ENCODE measurements at places on chromosomes 12 and 14. TPM values are rescaled to one million over a fixed set of nuclear protein-coding genes. Genes with fewer than 3 reads are reported as not detected.

DNA sequence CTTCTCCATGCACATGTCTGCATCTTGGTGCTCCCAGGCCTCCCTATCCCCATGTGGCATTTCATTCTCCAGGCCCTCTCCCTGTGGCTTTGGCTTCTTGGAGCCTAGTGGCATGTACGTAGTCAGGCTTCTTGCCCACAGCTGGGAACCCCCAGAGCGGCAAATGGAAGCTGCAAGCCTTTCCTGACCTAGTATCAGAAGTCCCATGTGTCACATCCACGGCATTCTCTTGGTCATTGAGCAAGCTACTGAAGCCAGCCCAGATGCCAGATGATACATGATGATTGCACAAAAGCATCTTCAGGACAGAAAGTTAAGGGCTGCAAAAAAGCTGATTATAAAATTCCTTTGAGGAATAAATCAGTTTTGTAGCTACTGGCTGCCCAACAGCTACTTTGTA is 154.9 kb downstream of the PELI2 start:
- H3K27me3 ChIP-seq = no peaks in the 10 kb centered on the region
- peaks cover 4% of the 10 kb centered on the region for H3K4me1 ChIP-seq
- DNase-seq = no peak
- no peak overlapping the region for H3K27ac ChIP-seq

DPPA3 gene
- total RNA-seq = not detected

DNA sequence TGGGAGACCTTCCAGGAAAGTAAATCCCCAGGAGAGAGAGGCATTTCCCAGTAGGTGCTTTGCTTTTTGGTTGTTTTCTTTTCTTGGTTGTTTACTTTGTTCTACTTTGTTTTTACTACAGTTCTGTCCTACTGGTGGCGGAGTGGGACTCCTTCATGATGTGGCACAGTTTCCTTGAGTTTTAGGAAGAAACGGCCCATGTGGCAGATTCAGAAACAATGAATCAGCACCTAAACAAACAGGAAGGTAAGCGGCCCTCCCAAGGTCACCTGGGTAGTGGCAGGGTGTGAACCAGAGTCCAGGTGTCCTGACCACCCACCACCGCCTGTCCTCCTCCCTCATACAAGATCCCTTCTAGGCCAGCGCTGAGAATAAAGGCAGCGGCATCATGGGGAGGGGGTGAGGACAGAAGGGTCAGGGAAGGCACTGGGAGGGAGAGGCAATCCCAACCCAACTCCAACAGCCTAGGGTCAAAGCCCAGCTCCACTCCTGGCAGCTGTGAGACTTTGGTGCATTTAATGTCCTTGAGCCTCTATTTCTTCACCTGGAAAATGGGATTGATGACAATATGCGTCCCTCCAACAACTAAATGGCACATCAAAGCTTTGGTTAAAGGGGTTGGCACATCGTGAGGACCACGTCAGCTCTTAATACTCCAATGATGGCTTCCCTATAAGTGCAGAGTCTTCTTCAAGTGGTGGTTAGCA is 111.5 kb upstream of the BCL2L14 start:
- peaks cover 2% of the 10 kb centered on the region for H3K27me3 ChIP-seq
- H3K4me3 ChIP-seq = no peak overlapping the region
- H3K27ac ChIP-seq = no peak overlapping the region
- no peaks in the 10 kb centered on the region for H3K36me3 ChIP-seq

DNA sequence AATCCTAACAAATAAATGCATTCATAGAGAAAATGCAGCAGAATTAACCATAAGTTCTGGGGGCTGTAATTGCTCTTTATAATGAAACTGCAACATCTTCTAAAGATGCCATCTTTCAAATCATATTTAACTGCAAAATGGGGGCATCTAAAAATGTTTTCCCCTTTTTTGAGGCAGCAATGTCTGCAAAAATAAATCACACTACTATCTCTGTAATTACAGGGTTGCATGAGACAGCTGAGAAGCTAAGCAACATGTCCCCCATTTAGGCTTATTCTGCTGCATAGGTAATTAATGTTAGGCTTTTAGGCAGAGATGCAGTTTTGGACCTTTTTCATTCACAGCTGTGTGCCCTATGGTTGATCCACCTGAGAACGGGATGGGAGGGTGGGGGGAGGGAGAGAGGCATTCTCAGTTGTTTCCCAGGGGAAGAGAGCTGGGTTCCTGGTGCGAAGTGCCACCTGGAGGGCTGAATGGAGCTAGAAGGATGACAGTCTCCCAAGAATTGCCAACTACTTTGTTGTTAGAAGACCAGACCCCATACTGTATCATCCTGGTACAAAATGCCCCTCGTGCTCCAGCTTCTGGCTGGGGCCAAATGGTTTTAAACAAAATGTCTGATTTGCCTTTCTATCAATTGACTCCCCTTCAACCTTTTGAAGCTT is 154.2 kb downstream of the APAF1 start:
- H3K4me1 ChIP-seq = no peaks in the 10 kb centered on the region
- H3K36me3 ChIP-seq = no peaks in the 10 kb centered on the region
- no peak overlapping the region for H3K4me3 ChIP-seq
- no peak for DNase-seq

DNA sequence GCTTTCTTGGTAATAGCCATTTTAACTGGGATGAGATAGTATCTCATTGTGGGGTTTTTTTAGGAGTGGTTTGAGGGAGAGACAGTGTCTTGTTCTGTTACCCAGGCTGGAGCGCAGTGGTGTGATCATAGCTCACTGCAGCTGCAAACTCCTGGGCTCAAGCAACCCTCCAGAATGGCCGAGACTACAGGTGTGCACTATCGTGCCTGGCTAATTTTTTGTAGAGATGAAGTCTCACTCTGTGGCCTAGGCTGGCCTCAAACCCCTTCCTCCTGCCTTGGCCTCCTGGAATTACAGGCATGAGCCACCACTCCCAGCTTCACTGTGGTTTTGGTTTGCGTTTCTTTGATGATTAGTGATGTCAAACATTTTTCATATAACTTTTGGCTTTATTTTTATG is 293.6 kb downstream of the ERC1 start:
- DNase-seq = no peak
- peaks cover 10% of the 10 kb centered on the region for H3K4me1 ChIP-seq
- H3K27me3 ChIP-seq = no peaks in the 10 kb centered on the region
- no peaks in the 10 kb centered on the region for H3K36me3 ChIP-seq
- H3K27ac ChIP-seq = no peak overlapping the region

PLEKHA5 gene
- total RNA-seq = 36.0 TPM

DNA sequence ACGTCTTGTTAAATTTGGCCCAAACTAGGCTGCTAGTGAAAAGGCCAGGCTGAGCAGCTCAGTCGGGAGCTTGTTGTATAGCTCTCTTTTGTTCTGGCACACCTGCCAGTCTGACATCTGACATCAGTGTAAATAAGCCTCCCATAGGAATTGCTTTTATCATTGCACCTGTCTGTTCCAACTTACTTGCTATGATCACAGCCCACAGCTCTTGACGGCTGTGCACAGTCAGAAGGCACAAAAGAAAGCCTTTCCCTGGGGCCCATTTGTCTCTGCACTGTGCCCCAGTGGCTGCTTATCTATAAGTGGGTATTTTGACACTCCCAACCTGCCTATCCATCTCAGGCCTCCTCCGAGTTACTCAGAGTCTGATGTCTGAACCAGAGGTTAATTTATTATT is 324.5 kb downstream of the NUAK1 start:
- no peaks in the 10 kb centered on the region for H3K36me3 ChIP-seq
- DNase-seq = no peak
- no peak overlapping the region for H3K4me3 ChIP-seq
- no peaks in the 10 kb centered on the region for H3K4me1 ChIP-seq
- no peaks in the 10 kb centered on the region for H3K27me3 ChIP-seq

DNA sequence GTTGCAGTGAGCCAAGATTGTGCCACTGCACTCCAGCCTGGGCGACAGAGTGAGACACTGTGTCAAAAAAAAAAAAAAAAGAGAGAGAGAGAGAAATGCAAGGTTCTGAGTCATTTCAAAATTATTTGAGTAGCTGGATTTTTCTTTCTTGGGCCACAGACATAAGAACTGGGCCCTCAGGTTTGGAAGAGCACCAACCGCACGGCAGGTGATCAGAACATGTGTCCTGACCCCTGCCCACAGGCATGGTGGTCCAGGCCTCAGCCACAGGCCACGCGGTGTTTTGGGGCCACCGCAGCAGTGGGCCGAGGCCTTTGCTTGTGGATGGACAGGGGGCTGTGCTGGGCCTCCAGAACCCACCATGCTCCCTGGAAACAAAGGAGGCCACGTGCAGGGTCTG is 126.7 kb downstream of the CALM1 start:
- DNase-seq = no peak
- H3K27me3 ChIP-seq = no peaks in the 10 kb centered on the region
- no peak overlapping the region for H3K4me3 ChIP-seq
- peaks cover 35% of the 10 kb centered on the region for H3K4me1 ChIP-seq
- H3K27ac ChIP-seq = no peak overlapping the region

ALDH2 gene
- total RNA-seq = 156 TPM

CLEC4C gene
- not detected for total RNA-seq

GRCh38 chr12:8817856-8818255 is 4.6 kb upstream of the A2ML1 start:
- H3K27me3 ChIP-seq = no peaks in the 10 kb centered on the region
- H3K36me3 ChIP-seq = no peaks in the 10 kb centered on the region
- peaks cover 44% of the 10 kb centered on the region for H3K4me1 ChIP-seq
- no peak for DNase-seq
- H3K4me3 ChIP-seq = no peak overlapping the region
- peak overlapping the region; percentile 5 for H3K27ac ChIP-seq

DNA sequence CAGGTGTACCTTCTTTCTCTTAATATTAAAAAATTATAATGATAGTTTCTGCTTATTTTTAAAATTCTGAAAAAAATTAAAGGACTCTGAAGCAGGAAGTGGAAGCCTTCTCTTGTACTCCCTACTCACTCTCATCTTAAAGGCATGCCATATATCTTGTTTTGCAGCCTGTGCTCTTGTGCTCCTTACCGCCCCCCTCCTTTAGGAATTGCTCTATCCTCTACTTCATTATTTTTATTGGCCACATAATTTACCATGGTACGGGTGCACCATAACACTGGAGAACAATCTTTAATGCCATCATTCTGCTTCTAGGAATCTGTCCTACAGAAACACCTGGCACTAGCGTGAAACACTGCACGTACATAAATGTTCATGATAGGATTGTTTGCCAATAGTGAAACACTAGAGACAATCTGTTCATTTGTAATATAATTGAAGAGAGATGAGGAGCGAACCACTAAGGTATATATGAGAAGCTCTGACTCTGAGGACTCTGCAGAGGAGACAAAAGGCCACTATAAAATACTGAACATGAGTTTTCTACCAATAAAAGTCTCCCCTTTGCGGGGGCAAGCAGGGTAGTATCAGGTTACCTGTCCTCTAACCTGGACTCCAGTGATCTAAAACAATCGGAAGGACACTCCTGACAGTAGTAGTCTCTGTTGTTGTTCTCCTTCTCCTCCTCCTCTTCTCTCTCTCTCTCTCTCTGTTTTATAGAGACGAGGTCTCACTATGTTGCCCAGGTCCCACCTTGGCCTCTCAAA is 6.3 kb upstream of the NYNRIN start:
- H3K27ac ChIP-seq = no peak overlapping the region
- H3K36me3 ChIP-seq = no peaks in the 10 kb centered on the region
- peaks cover 51% of the 10 kb centered on the region for H3K4me1 ChIP-seq
- H3K4me3 ChIP-seq = no peak overlapping the region
- H3K27me3 ChIP-seq = no peaks in the 10 kb centered on the region
